ENCODE measurements at places on chromosomes 13 and 19.

DNA sequence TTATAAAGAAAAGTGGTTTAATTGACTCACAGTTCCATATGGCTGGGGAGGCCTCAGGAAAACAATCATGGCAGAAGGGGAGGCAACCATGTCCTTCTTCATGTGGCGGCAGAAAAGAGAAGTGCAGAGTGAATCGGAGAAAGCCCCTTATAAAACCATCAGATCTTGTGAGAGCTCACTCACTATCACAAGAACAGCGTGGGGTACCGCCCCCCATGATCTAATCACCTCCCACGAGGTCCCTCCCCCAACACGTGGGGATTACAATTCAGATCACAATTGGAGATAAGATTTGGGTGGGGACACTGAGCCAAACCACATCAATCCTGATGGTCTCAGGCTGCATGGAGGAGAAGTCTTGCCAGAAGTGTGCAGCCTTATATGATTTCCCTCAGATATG, 26.0 kb downstream of the TM9SF2 start:
- DNase-seq = no peak

DNA sequence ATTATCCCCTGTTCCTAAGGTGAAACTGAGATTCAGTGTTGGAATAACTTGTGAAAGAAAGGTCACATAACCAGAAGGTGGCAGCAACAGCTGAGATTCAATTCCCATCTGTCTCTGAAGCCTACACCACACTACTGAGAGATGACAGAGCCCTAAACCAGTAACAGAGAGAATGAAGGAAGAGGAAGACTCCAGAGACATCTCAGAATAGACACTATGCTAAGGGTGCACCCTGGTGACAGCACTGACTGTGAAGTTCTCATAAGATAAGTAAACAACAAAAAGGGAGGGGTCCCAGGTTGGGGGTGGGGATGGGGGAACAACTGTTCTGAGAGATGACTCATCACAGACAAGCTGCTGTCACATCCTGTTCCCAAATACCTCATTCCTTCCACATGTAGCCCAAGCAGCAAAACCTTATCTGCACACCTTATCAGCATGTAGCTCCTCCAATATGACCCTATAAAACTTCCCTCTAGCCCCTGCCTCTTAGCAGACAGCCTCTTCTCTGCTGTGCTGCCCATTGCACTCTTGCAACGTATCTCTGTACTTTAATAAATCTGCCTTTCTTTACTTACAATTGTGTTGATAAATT, 46.5 kb downstream of the UTP14C start:
- peak; percentile 18 for DNase-seq

GRCh38 chr19:22945560-22945959, 57.4 kb downstream of the ZNF728 start:
- no peak for DNase-seq

DNA sequence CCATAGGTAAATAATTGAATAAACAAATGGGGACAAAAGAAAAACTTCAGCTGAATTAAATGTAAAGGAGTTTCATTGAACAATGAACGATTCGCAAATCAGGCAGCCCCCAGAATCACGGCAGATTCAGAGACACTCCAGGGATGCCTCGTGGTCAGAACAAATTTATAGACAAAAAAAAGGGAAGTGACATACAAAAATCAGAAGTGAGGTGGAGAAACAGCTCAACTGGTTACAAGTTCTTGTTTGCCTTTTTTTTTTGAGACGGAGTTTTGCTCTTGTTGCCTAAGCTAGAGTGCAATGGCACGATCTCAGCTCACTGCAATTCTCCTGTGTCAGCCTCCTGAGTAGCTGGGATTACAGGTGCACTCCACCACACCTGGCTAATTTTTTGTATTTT, 5.7 kb downstream of the ZNF566 start:
- DNase-seq = no peak

GRCh38 chr19:48812094-48812929, 1.5 kb upstream of the BCAT2 start:
- DNase-seq = peak; percentile 72

DNA sequence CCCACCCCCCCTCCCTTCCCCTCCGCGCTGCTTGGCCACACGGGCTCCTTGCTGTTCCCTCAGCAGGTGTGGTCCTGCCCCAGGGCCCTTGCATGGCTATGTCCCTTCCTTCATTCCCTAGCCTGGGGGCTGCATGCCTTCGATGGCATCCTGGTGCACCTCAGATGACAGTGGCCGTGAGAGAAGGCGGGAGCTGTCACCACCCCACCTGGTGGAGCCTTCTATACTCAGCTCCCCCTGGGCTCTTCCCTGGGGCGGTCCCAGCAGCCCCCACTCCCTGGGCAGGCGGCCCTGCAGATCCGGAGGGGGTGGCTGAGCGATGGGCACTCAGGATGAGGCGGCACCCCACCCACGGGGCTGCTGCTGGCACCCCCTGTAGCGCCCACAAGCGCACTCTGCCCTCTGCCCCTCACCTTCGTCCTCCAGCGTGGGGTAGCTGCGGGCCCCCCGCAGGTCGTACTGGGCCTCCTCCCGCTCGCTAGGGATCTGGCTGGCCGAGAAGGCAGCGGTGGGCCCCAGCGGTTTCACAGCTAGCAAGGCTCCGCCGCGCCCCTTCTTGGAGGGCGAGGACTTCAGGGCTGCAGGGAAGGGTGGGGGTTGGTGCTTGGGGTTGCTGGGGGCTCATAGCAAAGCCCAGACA, 17.2 kb upstream of the CACTIN start:
- DNase-seq = no peak

GRCh38 chr19:3045191-3045590, 16.1 kb upstream of the TLE2 start:
- no peak for DNase-seq

DNA sequence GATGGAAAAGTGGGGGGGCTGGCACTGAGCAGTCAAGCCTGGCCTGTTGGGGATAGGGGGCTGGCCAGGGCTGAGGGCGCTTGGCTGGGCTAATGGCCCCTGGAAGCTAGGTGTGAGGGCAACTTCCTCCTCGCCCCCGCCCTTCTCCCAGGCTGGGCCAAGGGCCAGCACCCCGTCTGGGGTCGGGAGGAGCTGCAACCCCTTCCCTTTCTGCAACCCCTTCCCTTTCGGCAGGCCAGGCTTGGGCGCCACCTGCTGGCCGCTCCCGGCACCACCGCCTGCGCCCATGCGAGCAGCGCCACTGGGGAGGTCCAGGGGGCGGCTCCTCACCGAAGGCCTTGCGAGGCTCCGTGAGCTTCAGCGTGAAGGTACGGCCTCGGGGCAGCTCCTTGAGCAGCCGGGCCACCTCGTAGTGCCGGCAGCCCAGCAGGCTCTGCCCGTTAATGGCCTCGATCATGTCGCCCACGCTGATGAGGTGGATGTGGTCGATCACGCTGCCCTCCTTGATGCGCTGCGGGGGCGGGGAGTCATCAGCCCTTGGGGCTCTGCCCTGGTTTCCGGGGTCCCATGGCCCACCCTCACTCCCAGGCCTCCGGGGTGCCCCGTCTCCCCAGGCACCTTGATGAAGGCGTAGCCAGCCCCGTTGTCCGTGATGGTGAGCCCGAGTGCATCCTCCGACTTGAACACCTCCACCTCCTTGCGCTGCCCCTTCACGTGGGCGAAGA, 5.0 kb upstream of the PTGER1 start:
- peak; percentile 78 for DNase-seq

GRCh38 chr19:35512831-35513627, 420 bp downstream of the DMKN start:
- no peak for DNase-seq

- DNase-seq = no peak
Measured at GRCh38 chr13:43558939-43559338, 227.8 kb downstream of the ENOX1 start.

- no peak for DNase-seq
Measured at GRCh38 chr13:24624363-24624762, 55.8 kb upstream of the ATP12A start.

GRCh38 chr19:49212016-49212701, 54.6 kb downstream of the TRPM4 start:
- DNase-seq = no peak

- no peak for DNase-seq
Measured at GRCh38 chr13:32878163-32878562, 138.1 kb upstream of the KL start.

DNA sequence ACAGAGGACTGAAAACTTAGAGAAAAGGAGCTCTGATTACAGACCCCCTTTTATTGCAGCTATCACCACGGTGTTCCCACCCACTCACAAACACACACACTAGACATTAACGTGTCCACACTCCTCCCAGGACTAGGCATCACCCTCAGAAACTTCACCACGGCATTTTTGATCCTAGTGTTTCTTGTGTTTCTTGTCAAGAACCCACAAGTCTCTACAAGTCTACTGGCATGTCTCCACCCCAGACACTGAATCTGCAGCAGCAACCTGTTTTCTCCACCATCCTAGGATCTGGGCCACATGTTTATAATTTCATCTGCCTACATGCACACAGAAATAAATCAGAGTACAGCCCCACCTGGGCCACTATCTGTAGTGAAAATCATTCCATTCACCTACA, 4.3 kb downstream of the ZNF486 start:
- DNase-seq = no peak

- no peak for DNase-seq
Measured at GRCh38 chr19:5179256-5179655, 161.4 kb downstream of the PTPRS start.

DNA sequence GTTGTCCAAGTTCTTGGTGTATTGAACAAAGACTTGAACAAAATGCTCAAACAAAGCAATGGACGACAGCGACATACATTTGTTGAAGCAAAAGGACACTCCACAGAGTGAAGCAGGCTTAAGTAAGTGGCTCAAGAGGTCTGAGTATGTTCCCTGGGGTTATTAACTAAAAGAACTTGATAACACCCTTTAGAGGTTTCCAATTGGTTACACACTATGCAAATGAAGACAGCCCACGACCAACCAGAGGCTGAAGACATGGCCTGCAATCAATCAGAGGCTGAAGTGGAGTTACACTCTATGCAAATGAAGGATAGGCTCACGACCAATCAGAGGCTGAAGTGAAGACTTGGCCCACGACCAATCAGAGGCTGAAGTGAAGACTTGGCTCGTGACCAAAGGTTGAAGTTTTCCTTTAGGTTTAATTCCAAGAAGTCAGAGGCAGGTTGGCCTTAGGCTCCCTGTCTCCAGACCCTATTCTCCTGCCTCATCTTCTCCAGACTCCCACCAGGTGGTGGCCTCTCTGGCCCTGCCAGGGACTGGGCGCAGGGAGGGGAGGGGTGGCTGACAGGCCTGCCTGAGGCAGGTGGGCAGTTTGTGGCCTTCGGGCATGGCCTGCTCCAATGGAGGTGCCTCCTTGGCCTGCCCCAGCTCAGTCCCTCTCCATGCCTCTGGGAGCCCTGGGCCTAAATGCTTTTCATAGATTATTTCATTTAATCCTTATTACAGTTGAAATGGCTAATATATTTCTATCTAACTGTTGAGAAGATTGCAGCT, 38.1 kb downstream of the CCDC169 start:
- no peak for DNase-seq

DNA sequence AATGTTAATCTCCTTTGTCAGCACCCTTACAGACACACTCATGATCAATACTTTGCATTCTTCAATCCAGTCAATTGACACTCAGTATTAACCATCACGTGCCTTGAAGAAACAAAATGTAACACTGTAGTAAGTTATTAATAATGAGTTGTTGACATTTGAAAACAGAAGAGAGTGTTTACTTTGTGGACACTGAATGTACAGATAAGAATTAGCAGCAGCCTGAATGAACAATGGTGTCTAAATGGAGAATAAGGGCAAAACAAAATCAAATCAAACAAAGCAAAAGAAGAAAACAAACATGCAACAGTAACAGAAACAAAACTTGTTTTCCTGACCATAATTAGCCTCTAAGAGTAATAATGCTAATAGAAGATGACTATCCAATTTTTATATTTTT, 1191.1 kb upstream of the MIR17HG start:
- no peak for DNase-seq

DNA sequence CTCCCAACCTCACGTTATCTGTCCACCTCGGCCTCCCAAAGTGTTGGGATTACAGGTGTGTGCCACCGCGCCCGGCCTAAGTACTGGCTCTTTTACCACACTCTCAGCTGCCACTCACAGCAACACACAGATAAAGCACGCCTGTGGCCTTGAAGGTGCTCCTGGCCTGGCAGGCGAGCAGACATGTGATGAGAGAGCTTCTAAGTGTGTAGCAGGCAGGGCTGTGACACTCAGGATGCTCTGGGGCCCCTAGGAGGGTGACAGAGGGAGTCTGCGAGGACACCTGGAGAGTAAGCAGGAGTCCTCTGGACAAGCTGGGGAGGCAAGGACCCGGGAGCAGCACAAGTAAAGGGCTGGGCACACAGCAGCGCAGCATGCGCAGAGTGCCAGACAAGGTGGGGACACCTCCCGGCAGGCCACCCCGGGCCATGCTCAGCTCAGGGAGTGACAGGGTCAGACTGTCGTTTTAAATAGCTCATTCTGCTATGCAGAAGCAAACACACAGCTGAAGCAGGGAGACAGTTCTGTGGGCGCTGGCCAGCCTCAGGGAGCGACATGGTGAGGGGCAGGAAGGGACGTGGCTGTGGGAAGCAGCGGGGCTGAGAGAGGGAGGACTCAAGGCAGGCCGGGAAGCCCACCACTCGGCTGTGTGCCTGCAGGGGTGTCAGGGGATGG, 26.5 kb downstream of the MED26 start:
- no peak for DNase-seq

- DNase-seq = no peak
Measured at GRCh38 chr13:76556627-76557026, 329.6 kb downstream of the KCTD12 start.

DNA sequence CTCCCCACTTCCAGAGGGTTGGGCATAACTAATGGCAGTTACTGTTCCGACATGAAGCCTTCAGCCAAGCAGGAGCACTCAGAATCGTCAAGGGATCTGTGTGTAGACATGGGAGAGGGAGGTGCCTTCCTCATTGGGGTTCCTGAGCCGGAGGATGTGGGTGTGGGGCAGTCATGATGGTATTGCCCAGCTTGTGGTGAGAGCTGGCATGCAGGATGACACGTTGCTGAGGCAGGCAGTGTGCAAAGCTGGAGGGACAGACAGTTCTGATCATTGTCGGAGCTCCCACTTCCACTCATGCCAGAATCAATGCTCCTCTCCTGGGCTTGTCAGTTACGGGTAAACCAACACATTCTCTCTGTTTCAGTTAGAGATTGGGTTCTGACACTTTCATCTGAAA, 83.9 kb upstream of the TSC22D1 start:
- no peak for DNase-seq

- DNase-seq = no peak
Measured at GRCh38 chr13:63107179-63107943, 1691.7 kb upstream of the PCDH20 start.

DNA sequence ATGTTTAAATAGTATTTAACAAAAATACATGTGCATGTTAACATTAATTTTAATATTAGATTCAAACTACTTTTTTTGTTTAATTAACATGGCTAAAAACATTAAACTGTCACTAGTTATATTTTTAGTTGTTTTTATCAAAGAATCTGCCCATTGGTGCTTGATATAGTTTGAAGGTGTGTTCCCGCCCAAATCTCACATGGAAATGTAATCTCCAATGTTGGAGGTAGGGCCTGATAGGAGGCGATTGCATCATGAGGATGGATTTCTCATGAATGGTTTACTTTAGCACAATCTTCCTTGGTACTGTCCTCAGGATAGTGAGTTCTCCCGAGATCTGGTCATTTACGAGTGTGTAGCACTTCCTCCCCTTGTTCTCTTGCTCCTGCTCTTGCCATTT, 2459.4 kb downstream of the PCDH9 start:
- no peak for DNase-seq

- DNase-seq = no peak
Measured at GRCh38 chr19:48731452-48731851, 9.0 kb downstream of the RASIP1 start.

- peak; percentile 26 for DNase-seq
Measured at GRCh38 chr19:42023121-42023942, 29.3 kb upstream of the ATP1A3 start.
